ENCODE measurements at places on chromosomes 11 and 22. TPM values are rescaled to one million over a fixed set of nuclear protein-coding genes. Genes with fewer than 3 reads are reported as not detected.

Gene CTSW
- not detected for total RNA-seq

Gene OVOL1
- total RNA-seq = not detected

Gene DBX1
- total RNA-seq = not detected

Gene EWSR1
- total RNA-seq = 215 TPM

Gene SHISA8
- 0.31 TPM for total RNA-seq

Gene NRXN2
- total RNA-seq = 0.19 TPM

Gene LRRN4CL
- 0.24 TPM for total RNA-seq

Gene TECTA
- 0.05 TPM for total RNA-seq

Gene RAG2
- total RNA-seq = not detected

Gene FOLH1
- not detected for total RNA-seq

Gene ACTN3
- not detected for total RNA-seq

Gene FAM180B
- not detected for total RNA-seq

Gene AMOTL1
- 7.8 TPM for total RNA-seq

Gene ANO1
- 2.1 TPM for total RNA-seq

Gene CSNK2A3
- 1.9 TPM for total RNA-seq

Gene DDX25
- not detected for total RNA-seq

Gene TREH
- not detected for total RNA-seq

Gene NAALADL1
- not detected for total RNA-seq
